ENCODE measurements at places on chromosomes 4 and X.

- DNase-seq, result no peak
Measured at GRCh38 chrX:148854306-148854705, 353.9 kb downstream of the AFF2 start.

DNA sequence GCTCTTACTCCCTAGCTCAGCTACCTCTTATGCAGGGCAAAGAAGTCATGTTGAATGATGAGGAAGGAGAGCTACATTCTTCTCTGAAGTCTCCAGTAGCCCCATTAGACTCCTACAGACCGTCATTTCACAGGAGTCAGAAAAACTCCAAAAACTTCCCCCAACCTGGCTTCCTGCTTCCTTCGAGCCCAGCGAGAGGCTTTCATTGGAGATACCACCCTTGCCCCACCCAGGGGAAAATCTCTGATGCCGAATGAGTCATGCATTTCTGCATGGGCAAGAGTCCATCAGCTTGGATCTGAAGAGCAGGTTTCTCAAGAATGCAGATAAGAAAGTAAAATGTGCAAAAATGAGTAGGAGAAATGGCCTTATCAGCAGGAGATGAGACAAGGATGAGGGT is 53.0 kb downstream of the ARSF start:
- DNase-seq, result no peak

GRCh38 chr4:183158062-183158461 is 59.0 kb downstream of the WWC2 start:
- DNase-seq, result no peak

- no peak for DNase-seq
Measured at GRCh38 chr4:173411106-173411693, 12.3 kb upstream of the SCRG1 start.

GRCh38 chrX:283115-283845 is 2.1 kb downstream of the PLCXD1 start:
- DNase-seq, result peak; percentile 85

DNA sequence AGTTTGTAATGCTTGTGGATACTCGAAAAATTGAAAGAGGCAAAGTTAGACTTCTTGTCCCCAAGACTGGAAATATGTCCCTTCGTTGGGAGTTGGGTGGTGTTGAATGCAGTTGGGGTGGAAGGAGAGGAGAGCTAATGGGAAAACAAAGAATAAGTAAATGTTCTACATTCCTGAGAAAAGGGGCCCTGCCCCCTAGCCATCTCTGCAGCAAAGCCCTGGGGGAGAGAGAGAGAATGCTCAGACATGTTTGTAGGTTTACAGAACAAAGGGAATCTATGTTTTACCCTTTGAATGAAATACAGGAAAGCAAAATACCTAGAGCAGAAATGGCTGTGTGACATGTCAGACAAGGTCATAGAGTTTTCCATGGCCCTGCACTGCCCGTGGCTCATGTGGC is 88.1 kb downstream of the RASL11B start:
- no peak for DNase-seq

DNA sequence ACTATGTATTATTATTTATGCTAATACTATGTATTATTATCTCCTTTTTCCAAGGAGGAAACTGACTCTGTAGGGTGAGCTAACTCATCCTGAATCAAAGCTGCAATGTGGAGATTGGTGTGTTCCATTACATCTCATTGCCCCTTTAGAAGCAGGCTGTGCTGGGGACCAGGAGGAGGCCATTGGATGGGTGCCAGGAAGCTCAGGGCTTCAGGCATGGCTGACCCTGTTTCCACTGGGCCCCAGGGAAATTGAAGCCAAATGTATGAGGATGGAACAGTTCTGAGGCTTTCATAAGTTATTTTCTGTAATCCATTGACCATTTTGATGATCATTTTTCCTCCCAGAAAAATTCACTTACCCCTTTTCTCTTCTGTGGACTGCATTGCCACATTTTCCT is 418.8 kb upstream of the ZFP42 start:
- DNase-seq, result no peak

DNA sequence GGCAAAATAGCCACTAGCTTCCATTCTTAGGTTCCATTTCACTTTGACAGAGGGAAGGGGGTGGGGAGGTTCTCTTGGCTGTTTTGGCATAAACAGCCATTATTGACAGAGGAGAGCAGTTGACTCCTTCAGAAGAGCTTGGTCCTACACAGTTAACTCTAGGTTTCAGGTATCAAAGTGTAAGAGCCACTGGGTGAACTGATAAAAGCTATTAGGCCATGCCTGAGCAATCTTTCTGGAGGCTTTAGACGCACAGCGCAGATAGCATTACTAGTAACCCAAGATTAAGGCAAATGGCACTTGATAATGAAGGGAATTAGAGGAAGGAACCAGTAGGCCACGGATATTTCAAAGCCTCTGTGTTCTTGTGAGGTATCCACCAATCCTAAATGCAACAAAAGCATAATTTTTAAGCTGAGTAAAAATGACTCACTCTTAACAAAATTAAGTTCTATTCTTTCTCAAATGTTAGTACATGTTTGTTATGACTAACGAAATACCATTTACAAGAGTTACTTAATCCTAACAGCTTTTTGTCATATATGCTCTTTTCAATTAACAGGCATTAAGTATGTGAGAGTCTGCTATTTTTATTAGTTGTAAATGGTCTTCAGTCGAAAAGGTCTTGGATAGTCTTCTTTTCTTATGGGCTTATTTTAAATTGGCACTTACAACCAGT is 53.6 kb downstream of the SLC7A11 start:
- DNase-seq, result no peak

Data from stimulated activated CD8-positive, alpha-beta memory T cell treated with anti-CD3 and anti-CD28 coated beads, Interleukin-4, amount 100 ng/mL, for 4 hours (primary cell).